ENCODE measurements at places on chromosomes 16 and 17.

- peak; percentile 61 for DNase-seq
Measured at GRCh38 chr17:59848778-59849177, 44.0 kb downstream of the TUBD1 start.

- DNase-seq: no peak
Measured at GRCh38 chr17:56909742-56910508, 3.9 kb downstream of the TRIM25 start.

- no peak for DNase-seq
Measured at GRCh38 chr16:74562117-74562516, 44.8 kb downstream of the GLG1 start.

DNA sequence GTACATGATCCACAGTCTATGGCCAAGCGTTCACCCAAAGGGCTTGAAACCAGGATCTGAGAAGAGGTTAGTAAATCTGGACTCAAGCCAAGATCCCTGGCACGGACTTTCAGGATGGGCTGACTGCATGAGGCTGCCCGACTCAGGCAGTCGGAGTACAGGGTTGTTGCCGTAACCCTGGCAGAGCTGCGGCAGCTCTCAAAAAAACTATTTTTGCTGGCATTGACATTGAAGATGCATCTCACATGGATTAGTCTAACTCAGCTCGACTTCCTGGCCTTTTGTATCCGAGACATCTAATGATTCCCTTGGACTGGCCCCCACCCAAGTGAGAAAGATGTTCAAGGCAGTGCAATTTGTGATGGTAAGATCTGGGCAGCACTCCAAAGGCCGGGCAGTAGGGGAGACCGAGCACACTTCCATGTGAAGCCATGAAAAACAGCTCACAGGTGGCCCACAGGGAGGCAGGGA is 6.2 kb downstream of the SLC47A1 start:
- DNase-seq: no peak

DNA sequence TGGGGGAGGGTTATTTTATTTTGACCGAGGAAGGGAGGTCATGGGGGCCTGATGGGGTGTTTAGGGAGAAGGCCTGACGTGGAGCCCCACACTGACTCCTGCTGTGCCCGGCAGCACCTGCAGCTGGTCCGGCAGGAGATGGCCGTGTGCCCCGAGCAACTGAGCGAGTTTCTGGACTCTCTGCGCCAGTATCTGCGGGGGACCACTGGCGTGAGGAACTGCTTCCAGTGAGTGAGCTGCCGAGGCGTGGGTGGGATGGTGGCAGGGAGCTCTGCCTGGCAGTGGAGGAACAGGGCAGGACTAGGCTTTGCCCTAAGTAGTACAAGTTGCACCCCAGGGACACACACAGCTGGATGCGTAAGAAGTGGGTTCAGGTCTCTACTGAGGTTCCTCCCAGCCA is 30.0 kb downstream of the NECAB2 start:
- DNase-seq: no peak

DNA sequence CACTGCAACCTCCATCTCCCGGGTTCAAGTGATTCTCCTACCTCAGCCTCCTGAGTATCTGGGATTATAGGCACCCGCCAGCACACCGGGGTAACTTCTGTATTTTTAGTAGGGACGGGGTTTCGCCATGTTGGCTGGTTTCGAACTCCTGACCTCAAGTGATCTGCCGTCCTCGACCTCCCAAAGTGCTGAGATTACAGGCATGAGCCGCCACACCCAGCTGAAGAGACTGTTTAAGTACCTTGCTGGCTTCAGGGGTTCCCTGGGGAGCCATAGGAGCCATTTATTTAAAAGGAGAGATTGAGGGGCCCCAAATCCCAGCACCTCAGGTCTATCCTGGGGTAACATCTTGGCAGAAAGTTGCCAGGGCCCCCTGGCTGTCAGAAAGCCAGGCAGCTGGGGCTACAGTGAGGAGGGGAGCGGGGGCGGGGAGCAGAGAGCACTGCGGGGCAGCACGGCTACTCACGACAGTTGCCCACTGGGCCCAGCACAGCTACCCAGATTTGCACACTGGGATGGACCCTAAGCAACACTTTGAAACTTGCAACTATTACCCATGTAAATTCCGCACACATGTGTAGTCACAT is 1.6 kb downstream of the SNAI3 start:
- no peak for DNase-seq
